ENCODE measurements at places on chromosomes 16 and 17.

DNA sequence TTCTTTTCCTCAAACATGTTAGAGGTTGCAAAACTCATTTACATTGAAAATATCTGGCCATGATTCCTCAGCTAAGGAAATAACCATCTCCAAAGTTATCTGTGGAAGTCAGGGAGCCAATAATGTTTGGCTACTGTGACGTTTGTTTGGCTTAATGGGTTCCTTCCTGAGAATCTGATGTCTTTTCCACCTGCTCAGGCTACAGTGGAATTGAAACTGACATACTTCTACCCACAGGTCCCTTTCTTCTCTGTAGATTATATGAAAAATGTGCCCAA, 221.1 kb upstream of the XYLT1 start:
- no peak for DNase-seq

GRCh38 chr16:83928341-83929055, 24.5 kb upstream of the OSGIN1 start:
- DNase-seq, result no peak

DNA sequence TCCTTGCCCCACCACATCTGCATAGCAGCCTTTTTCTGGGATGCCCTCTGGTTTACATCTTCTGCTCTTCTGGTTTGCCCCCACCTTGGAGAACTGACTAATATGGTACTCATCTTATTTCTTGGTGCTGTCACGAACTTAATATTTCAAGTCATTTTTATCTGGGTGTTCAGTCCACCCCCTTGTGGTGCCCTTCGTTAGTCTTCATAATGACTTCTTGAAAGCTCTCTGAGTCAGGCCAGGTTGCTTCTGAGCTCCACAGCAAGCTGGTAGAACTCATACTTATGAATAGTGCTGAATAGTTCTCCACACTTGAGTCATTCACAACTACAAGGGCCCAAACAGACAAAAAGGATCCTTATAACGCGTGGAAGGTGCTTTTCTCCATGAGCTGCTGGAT, 35.8 kb upstream of the TEKT3 start:
- no peak for DNase-seq

GRCh38 chr16:53948326-53948725, 244.4 kb downstream of the FTO start:
- no peak for DNase-seq

DNA sequence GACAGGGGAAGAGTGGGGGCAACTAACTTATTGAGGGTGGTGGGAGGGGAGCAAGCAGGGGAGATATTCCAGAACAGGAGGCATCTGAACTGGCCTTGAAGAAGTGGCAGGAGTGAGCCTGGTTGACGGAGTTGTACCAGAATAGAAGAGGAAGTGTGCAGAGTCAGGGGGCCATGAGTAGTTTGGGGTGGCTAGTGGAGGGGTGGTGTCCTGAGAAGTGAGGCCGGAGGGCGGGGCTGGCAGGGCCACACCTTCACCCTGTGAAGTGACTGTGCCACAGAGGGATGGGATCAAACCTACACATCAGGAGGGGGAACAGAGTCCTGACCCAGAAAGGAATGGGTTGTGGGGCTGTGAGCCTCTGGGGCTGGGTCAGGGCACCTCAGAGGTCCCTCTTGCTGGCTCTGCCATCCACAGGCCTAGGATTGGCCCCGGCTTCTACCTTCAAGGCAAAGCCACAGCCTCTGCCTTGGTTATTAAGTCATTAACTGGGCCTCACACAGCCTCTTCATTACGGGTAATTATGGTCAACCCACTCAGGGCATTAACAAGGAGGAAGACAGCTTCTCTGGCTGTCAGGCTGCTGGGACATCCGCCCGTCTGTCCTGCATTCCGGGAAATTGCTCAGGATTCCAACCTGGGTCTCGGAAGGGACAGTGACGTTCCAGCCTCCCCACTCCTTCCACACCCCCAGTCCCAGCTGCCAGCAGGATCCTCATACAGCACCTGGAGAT, 12.7 kb downstream of the SPNS2 start:
- DNase-seq, result no peak

Data from omental fat pad (tissue), 4 donors.